ENCODE measurements at places on chromosomes 2 and 18.

DNA sequence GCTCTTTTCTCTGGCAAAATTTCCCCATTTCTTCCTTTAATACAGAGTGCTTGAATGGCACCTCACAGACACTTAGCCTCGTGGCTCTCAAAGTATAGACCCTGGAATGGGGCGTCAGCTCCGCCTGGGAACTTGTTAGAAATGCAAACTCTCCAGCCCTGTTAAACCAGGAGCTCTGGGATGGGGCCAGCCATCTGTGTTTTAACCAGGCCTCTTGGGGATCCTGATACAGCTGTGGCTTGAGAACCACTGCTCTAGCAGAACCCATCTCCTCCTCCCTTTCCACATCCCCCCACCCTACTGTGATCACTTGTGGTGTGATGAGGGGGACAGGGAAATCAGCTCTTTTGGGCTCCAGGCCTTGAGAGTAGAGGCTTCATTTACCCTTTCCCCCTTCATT, 15.9 kb downstream of the LTBP1 start:
- DNase-seq = no peak

DNA sequence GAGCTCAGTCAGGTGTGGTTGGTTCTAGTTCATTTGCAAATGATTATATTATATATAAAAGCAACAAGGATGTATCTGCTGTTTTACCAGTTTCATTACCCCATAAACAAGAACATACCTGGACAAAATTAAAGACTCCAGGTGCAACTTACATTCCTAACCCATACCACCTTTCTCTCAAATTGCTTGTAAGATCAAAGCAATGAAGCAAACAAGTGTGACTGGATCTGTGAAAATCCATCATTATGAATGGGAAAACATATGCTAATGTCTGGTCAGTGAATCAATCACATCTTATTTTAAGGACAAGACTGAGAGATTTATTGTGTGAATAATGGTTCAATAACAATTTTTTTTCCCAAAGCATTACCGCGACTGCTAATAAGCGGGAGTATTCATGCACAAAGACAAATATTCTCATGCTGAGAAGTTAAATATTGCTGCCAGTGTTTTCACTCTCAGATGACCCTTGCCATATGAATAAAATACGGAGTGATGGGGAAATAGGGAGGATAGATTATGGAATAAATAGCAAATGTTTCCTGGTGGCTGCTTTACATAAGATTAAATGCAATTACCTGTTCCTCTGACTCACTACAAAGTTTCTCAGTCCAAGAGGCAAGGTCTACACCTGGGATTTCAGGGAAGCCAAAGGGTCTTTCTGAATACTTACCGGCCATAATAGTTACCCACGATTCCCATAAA, 59.3 kb downstream of the WDR75 start:
- no peak for DNase-seq

DNA sequence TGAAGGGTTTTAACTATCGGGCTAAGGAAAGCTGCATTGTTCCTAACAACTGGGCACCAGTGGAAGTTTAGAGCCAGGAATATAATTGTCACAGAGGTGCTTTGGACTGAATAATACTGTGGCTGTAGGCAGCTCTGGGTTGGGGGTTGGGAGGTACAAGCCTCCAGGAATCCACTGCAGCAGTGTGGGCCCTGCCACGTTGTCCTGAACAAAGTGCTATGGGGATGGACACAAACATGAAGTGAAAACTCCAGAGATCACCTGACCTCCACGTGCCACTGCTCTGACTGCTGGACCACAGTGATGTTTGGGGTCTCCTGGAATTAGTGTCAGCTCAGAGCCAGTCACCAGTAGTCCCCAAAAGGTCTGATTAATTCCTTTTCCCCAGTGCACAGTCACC, 110.9 kb downstream of the BCL2 start:
- no peak for DNase-seq

DNA sequence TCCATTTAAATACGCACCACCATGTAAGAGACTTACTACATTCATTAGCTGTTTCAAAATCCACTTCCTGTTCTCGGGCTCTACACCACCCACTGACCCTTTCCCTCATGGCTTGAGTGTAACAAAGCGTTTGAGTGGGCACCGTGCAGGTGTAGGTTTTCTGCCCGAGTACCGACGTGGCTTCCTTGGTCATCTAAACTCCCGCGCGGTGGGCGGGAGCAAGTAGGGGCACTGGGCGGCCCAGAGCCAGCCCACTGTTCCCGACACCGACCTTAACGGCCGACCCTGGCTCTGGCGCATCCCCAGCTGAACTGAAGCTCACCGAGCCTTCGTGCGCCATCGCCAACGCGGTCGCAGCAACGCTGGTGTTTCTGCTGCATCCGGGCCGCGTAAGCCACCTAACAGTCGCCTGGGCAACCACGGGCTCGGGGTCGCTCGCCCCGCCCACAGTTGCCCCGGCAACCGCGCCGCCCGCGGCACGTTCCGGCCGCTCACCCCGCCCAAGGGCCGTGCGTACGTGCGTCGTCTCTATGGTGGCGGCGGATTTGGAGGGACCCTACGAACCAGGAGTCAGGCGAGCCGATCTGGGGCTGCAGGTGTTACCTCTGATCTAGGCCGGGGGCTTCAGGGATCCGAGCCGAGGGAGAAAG, at the start of the genes C2orf81 and WDR54:
Gene C2orf81 (minus strand): TSS at position 399 of the 650 bp plus-strand sequence. CDS start 59 bp downstream, at position 340.
Gene WDR54 (plus strand): TSS at position 510 of the 650 bp plus-strand sequence. CDS start 424 bp downstream, outside the sequence.
- peak; percentile 82 for DNase-seq

DNA sequence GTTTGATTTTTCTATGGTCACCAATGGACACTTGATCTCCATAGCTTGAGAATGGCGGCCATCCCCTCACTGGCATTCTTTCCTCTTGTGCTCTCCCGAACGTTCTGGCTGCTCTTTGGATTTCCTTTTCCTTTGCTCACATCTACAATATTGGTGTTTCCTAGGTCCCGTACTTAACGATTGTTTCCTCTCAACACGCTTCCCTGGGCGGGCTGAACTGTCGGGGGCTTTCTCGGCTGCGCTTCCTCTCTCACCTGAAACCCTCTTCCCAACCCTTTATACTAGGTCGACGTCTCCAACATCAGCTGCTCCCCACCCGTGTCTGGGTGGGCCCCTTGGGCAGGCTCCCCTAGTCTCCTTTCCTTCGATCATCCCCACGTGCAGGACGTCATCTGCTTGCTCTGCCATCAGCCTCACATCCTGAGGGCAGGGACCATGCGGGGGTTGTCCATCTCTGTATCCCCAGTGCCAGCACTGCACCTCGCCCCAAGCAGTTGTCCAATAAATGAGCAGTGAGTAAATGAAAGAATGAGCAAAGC, 634 bp upstream of the DIS3L2 start:
- DNase-seq = no peak

DNA sequence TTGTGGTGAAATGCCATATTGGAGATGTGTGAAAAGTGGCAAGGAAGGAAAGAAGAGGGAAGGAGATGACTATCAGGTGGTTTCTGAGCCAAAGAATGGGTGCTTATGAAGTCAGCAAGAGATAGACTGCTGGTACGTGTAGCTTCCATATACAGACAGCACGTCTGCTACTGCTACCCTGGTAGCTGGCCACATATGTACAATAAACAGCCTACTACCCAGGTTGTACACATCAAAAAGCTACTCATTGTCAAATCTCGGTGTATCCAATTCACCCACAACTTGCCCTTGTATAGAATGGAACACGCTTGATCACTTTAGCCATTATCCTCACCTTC, 761.8 kb downstream of the LRRTM4 start:
- no peak for DNase-seq

DNA sequence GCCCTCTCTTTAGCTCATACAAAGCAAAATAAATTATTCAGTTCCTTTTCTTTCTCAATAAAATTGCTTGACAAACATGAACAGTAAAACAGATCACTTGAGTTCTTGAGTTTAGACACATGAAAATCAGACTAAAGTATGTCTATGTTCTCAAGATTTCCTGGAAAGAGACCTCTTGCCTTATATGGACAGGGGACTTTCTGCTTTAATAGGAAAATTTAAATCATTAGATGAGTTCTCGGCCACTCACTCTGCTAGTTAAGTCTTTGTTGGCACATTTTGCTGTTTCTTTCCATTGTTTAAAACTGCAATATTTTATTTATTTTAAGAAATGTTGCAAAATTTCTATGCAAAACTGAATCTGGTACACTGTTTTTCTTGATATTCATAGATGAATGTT, 207.8 kb downstream of the RND3 start:
- DNase-seq = no peak

DNA sequence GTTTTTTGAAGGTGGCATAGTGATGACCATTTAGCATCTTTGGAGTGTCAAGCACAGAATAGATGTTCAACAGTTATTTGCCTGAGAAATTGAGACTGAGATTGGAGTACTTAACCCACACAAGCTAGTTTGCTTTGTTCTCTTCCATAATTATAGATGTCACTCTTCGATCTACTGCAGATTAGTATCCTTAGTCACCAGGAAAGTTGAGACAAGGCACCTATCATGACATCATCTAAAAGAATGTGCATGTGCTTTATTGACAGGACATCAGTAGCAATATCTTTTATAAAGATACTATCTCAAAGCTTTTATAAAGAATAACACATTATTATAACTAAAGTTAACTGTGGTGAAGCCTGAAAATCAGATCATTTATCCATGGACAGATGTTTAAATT, 6.4 kb downstream of the VRK2 start:
- DNase-seq = peak; percentile 36

DNA sequence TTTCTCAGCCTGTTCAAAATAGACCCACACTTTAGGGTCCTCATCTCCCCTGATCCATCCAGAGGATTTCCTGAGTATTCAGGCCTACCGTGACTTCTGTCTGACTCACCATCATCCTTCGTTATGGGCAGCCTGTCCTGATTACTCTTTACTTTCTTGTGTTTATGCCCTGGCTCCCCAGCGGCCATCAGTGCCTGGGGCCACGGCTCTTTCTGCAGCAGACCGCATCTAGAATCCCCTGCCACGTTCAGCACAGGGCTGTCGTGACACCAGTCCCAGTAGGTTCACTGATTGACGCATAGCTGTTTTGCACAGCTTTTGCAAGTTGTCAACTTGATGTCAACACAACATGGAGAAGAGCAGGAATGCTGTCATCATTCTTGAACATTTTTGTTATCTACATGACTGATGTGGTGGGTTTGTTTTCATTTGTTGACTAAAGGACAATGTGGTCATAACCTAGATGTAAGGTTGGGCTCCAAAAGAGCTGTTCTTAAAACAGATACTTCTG, 225.6 kb downstream of the HAUS1 start:
- no peak for DNase-seq

- peak; percentile 46 for DNase-seq
Measured at GRCh38 chr2:23803965-23804542, 122.9 kb downstream of the ATAD2B start.

GRCh38 chr2:132790207-132790785, 120.3 kb upstream of the LYPD1 start:
- no peak for DNase-seq

DNA sequence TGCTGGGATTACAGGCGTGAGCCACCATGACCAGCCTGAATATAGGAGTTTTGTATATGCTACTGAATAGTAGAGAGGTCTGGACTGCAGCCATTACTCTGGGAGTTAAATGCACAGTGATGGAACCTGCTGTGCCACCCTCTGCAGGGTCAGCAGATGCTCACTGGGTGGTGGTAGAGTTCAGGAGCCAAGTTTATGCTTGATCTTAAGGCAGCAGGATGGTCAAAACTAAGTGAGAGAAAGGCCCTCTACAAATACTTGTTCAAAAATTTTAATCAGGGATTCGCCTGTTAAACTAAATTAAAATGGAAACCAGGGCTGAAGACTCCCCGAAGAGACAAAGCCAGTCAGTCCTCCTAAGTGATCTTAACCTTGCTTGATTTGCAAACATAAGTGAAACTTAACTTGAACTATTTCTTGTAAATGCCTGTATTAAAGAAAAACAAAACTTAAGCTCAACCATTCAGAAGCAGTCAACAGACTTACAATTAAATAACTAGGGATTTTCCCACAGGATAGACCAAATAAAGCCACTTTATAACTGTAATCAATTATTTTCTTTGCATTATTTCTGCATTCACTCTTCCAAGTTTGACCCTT, 4.2 kb upstream of the WDFY1 start:
- no peak for DNase-seq

DNA sequence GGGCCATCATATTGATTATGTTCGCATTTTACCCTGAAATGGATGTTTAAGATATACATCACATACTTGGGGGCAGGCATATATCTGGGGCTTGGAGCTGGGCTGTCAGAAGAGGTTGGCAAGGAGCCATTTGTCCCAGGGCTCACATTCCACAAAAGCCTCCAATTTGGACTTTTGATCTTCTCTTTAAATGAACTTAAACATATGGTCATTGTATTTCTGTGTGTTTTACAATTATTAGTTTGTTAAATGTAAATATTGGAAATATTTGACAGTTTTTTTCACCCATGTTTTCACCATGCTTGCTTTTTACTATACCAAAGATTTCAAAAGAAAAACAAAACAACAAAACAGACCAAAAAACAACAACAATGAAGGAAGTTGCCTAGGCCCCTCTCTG, 165.8 kb upstream of the MEIS1 start:
- no peak for DNase-seq

- no peak for DNase-seq
Measured at GRCh38 chr18:79756826-79757225, 40.9 kb upstream of the KCNG2 start.

GRCh38 chr2:172434821-172435605, 7.6 kb downstream of the ITGA6 start:
- DNase-seq = no peak

DNA sequence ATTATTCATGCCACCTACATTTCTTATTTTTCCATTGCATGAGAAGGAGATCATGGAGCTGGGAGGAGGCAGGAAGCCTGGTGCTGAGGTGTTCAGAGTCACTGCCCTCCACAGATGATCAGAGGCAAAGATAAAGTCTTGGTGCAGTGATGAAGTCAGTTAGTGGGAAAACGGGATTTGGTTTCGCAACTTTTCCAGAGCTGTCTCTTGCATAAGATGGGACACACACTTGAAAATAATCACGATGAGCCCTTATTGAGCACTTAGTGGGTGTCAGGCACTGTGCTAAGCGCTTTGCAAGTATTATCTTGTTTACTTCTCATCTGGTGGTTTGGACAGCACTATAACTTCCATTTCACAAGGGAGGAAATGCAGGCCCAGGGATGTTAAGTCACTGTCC, 222.1 kb upstream of the SMAD2 start:
- peak; percentile 86 for DNase-seq

DNA sequence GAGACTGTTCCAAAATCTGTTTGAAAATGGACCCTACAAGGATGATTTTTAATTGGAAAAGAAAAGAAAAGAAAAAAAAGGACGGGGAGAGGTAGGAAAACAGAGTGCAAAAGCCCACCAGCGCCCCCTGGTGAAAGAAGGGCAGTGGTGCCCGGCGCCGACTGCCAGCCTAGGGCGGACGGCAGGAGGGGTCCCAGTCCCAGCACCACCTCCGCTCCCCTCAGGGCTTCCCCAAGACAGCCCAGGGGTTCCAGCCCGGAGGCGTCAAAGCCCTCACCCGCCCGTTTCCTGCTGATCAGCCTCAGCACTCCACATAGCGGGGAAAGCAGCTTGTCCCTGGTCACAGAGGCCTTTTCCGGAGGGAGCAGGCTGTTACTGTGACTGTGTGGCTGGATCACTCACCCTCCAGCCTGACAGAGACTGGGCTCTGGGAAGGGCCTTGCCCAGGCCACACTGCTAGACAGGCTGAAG, 213.9 kb downstream of the TFCP2L1 start:
- peak; percentile 39 for DNase-seq

- no peak for DNase-seq
Measured at GRCh38 chr2:85560812-85561279, 447 bp downstream of the GGCX start.

GRCh38 chr2:113075030-113075429, 7.3 kb downstream of the IL1F10 start:
- no peak for DNase-seq
